ENCODE measurements at places on chromosomes 7 and 10.

GRCh38 chr7:27153526-27153925 is 1.1 kb upstream of the HOXA3 start:
- DNase-seq, result peak; percentile 43

DNA sequence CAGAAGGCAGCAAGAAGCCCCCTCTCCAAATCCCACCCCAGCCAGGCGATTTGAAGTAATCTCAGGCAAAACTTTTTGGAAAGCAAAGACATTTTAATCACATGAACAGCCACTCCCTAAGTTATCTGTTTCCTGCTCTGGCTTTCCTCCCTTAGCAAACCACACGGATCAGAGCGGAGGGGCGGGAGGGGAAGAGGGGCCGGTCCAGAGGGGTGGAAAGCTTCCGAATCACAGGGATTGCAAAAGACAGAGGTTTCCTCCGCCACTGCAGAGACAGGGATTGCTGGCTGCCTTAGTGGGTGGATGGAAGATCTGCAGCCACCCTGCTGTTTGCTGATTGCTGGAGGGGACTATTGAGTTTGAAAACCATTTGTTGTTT is 41.2 kb downstream of the ZCCHC24 start:
- peak; percentile 90 for DNase-seq

- DNase-seq, result no peak
Observed at GRCh38 chr10:23016636-23017035, 78.7 kb upstream of the MSRB2 start.

DNA sequence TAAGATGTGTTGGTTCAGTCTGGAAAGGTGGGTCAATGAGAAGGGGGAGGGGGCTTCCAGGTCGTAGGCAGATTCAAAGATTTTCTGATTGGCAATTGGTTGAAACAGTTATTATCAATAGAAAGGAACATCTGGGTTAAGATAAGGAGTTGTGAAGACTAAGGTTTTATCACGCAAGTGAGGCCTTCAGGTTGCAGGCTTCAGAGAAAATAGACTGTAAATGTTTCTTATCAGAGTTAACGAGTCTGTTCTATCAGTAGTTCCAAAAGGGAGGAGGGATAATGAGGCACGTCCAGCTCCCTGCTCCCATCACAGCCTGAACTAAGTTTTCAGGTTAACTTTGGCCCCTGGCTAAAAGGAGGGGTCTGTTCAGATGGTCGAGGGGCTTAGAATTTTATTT is 11.1 kb upstream of the CFAP46 start:
- no peak for DNase-seq

- DNase-seq, result peak; percentile 88
Observed at GRCh38 chr7:33444511-33444910, 315.1 kb downstream of the BBS9 start.

DNA sequence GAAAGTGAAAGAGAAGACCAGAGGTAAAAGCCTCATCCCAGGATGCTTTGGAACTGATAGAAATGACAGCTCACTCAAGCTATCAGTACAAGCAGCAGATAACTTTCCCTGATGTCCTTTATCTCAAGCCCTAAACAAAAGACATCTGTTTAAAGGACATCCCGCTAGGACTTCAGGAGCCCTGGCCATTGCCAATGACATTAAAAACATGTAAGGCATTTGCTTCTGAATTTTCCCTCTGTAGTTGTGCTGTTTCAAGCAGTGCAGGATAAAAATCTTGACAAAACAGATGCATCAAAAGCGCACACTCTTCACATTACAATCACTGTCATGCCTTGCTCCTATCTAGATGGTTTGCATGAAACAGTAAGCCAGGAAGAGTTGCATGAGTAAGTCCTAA is 159.8 kb downstream of the AOAH start:
- DNase-seq, result no peak

- no peak for DNase-seq
Observed at GRCh38 chr10:50582046-50582445, 41.7 kb downstream of the SGMS1 start.

DNA sequence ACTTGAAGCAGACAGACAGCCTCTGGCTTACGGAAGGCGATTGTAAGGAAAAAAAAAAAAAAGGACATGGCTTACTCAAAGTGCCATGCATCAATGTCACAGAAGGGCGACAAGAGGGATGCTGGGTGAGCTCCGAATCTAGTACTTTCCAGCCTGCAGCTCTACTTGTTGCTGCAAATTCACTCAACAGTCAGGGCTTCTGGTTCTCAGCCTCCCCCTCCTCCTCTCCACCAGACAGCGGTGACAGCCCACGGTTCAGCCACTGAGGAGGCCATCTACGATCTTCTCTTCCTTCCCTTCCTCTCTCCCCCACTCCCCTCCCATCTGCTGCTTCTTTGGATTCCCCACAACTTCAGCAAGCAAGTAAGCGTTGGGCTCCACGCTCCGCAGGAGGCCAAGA is 63.5 kb downstream of the PRKAG2 start:
- no peak for DNase-seq

GRCh38 chr7:157117796-157118195 is 20.9 kb upstream of the UBE3C start:
- no peak for DNase-seq

- DNase-seq, result no peak
Observed at GRCh38 chr7:18916826-18917225, 200.6 kb downstream of the TWIST1 start.

DNA sequence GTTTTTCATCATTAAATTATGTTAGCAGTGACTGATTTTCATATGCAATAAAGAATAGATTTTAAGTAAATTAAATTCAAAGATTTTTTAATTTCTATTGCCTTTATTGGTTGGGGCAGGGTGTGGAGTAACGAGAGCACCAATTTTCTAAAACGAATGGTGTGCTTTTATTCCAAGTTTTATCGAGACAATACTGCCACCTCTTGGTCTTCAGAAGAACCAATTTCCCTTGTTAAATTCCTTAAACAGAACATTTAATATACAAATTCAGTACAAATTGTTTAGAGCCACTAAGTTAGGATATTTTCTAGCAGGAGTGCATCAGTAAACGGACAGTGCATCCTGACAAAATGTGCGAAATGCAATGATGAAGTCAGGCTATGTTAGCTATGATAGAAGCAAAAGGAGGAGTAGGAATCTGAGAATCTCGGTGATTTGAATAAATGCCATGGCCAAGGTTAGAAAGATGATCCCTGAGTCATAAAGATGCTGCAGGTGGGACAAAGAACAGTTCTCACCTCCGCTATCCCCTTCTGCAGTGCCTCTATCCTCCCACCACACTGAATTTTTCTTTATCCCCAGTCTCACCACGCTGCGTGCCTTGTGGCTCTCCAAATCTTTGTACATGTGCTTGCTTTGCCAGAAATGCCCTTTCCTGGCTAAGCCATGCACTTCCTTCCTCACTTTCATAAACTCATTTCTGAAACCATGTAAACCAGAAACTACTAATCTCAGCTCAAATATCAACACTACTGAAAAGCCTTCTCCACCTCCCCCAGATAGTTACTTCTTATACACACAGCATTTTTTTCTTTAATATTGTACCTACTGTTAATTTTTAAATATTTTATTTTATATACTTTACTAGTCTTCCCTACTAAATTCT is 31.9 kb upstream of the AGBL3 start:
- peak; percentile 69 for DNase-seq

DNA sequence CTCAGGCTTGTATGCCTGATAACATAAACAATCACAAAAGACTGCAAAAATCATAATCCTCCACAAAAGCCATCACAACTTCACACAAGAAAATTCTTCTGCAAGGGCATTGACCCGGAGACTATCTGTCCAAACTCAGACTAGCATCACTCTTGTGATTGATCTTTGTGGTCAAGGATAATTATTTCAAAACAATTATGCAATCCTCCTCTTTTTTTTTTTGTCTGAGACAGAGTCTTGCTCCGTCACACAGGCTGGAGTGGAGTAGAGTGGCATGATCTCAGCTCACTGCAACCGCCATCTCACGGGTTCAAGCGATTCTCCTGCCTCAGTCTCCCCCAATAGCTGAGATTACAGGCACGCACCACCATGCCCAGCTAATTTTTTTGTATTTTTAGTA is 22.2 kb downstream of the CDNF start:
- peak; percentile 50 for DNase-seq

- no peak for DNase-seq
Observed at GRCh38 chr10:132943058-132943790, 854 bp upstream of the CFAP46 start.

- DNase-seq, result no peak
Observed at GRCh38 chr7:114970308-114970707, 48.4 kb downstream of the MDFIC start.

DNA sequence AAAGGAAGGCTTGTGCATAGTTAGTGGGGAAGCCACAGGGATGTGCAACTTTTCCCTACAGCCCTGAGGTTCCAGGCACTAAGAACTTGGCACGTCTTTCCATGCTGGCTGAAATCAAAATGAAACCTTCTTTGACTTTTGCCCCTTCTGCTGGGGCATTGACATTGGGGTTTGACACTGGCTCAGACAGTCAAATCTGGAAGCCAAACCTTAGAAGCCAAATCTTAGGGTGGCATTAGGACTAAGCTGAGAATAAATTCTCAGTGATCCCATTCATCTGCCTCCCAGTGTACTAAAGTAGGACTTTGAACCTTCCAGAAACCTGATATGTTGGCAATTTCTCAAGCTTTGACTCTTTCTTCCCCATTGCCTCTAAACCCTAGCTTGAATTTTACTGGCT is 31.3 kb upstream of the INSYN2A start:
- no peak for DNase-seq

DNA sequence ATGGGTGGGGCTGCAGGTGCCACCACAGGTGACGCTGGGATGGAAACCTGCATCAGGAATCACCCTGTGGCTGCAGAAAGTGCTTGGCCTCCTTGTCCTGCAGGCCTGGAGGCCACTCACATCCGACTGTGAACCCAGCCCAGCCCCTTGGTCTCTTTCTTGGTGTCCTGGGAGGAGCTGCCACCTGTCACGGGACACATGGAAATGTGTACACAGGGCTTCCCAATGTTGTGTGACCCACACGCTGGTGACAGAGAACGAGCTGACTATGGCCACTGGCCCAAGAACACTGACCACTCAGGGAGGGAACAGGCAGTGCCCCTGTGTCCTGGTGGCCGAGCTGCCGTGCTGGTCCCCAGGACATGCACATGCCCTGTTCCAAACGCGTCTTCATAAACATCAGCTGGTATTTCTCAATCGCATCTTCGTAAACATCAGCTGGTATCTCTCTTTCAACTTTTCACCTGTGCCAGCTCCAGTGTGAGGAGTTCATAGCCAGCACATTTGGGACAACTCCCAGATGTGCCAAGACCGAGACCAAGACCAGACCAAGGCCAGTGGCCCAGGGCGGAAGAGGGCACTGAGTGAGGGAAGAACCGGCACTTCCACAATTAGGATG is 57.9 kb upstream of the INPP5A start:
- no peak for DNase-seq

DNA sequence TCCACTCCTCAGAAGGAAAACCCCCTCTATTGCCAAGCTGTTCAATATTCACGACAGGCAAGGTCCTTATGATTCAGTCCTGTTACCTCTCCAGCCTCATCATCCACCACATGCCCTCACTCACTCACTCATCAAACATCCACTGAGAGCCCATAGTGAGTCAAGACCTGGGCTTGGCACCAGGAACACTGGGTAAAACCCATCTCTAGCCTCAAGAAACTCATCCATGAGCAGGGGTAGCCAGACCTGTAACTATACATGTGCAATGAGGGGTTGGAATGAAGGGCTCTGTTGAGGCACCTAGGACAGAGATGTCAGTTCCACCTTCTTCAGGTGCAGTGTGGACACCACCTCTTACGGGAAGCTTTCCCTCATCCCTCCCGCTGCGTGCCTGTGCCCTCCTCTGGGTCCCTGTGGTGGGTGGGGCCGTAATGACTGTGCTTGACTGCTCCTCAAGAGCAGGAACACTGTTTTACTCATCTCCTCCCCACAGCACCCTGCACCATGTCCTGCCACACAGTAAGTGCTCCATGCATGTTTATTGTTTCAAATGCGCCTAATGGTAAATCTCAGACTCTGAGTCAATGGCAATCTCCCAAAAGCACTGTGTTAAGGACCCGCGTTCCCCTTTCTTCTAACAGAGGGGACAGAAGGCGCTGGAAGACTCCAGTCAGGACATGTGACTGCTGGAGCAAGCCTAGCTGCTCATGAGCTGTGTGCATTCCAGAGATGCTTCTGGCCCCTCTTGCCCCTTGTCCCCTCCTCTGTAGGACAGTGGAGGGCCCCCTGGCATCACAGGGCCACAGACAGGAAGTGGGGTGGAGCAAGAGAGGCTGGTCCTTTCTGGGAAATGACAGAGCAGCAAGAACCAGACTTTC is 95.4 kb downstream of the HIPK2 start:
- DNase-seq, result peak; percentile 96

DNA sequence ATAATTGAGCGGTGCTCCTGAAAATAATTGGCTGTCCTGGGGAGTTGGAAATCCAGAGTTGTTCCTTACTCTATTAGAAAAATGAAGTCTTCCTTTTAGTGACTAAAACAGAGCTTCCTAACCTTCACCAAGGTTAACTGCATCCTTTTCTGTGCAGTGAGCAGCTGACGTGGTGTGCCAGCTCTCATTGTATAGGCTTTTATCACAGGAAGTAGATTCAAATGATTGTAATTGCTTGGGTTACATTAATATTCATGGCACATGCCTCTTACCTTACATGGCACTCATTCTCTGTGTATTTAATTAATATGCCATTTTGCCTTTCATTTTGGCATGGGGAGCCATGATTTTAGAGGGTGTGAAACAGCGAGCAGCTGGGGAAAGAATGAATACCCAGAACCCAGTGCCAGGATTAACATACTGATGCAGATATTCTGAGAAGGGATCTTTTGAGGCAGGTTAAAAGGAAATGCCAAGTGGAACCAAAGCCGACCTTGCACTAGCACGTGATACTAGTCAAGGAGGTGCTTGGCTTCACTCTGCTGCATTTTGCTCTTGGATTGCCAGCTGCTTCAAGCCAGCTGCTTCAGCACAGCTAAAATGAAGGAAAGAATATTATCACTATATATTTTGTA is 115.3 kb downstream of the ST7 start:
- DNase-seq, result no peak

DNA sequence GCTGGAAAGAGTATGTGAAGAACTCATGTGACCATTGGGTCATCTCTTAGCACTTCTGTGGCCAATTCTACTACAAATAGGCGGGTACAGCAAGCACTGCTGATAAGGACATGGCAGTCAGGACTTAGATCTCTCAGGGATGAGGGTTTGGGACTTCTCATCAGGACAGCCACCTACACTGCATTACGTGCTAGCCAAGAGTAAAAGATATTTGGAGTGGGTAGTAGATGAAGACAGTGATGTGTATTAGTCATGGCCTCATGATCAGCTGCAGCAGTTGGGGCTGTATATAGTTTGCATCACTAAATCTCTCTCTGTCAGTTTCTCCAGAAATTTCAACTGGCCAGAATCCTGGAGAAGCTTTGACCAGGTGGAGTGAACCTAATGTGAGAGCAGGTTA is 9.2 kb downstream of the TAS2R60 start:
- DNase-seq, result peak; percentile 47

GRCh38 chr7:9498303-9498702 is 1064.9 kb downstream of the NXPH1 start:
- DNase-seq, result no peak

- no peak for DNase-seq
Observed at GRCh38 chr10:120541984-120542383, 85.0 kb downstream of the PLPP4 start.

- DNase-seq, result no peak
Observed at GRCh38 chr7:82823073-82823472, 339.6 kb downstream of the PCLO start.

Data from fibroblast of mammary gland (primary cell).